NCI-H345 (cell line): ENCODE measurements at places on chromosomes 7 and 10.

- DNase-seq = no peak
Measured at GRCh38 chr7:99195867-99196266, 12.0 kb downstream of the KPNA7 start.

DNA sequence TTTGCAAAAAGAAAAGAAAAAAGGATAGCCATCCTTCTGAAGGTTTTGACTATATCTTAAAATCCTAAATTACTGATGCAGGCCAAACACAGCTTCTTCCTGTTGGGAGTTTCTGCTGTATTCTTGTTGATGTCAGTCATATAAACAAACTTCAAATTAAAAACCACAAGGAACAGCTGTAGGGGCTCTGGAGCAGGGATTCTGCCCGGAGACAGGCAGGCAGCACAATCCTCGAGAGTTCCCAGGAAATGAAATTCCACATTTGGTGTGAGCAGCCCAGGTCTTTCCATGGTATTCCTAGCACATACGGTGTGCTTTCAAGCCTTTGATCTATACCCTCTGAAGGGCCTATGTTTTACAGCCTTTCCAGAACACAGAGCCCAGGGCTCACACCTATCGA is 43.2 kb downstream of the INSYN2A start:
- no peak for DNase-seq

DNA sequence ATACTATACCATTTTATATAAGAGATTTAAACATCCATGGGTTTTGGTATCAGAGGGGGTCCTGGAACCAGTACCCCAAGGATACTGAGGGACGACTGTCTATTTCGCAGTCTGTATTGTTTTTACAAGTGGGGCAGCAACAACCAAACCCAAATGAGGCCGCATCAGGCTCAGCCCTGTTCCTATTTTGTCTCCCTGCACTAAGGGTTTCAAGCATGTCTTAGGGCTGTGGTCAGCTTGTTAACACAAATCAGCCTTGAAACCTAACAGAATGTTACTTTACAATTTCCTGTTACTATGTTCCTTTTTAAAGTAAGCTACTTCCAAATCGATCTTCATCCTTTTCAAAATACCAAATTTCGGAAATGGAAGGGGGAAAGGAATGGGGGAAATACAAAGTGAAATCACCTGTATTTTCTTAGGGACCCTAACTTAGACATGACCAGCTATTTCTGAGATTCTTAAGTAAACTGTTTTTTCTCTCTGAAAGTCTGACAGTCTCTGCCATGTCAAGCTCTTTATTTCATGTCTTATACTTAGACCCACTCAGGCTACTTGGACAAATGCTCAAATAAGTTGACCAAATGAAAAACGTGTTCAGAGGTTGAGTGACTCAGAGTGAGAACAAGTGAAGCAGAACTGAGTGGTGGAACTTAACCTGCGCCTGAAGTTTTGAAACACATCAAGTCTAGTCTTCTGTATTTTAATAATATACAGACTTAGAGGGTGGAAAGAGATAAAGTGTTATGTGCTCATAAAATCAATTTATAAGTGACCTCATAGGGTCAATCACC is 75.8 kb downstream of the C1GALT1 start:
- no peak for DNase-seq

- DNase-seq = peak; percentile 53
Measured at GRCh38 chr10:18607503-18608378, 43.6 kb downstream of the NSUN6 start.

DNA sequence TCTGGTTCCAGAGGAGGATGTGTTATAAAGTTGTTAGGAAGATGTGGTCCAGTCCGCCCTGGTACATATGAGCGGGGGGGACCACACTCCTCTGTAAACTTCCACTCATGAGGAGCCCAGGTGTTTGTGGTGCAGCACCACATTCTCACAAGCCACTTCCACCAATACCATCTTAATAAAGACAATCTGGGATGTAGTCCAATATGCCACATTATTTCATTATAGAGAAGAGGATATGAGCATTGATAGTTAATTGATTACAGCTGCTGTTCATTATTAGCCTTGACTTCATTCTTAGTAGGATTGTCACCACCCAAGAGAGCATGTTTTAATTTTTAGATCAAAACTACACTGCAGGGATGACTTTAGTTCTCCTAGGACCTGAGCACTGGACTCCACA is 40.5 kb downstream of the ERCC6 start:
- DNase-seq = no peak

GRCh38 chr10:20181434-20181833 is 365.2 kb downstream of the PLXDC2 start:
- no peak for DNase-seq

DNA sequence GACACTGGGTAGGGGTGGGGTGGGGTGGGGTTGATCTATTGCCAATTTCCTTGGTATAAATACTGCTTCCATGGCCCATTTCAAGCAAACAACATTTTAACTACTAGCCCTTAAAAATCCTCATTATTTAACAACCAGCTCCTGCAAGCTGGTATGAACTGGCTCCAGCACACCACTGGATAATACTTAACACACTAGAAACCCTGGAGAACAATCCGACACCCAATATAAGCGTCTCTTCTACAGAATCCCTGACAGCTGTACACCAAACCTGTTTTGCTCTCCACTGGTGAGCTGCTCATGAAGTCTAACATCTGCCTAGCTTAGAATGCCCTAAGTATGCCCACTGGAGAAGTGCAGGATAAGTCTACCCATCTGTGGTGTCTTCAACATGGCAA is 116.8 kb downstream of the HIPK2 start:
- no peak for DNase-seq

DNA sequence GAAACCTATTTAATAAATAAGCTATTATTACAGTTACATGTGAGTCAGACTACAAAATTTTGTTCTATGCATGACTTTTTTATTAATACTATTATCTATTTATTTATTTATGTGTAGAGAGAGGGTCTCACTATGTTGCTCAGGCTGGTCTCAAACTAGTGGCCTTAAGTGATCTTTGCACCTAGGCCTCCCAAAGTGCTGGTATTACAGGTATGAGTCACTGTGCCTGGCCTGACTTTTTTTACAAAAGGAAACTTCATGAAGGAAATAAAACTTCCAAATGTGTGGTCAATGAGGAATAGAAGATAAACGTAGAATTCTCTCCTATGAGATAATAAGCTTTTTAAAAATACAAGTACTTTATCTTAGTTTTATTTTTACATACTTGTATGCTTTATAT is 19.0 kb downstream of the COL28A1 start:
- DNase-seq = no peak

DNA sequence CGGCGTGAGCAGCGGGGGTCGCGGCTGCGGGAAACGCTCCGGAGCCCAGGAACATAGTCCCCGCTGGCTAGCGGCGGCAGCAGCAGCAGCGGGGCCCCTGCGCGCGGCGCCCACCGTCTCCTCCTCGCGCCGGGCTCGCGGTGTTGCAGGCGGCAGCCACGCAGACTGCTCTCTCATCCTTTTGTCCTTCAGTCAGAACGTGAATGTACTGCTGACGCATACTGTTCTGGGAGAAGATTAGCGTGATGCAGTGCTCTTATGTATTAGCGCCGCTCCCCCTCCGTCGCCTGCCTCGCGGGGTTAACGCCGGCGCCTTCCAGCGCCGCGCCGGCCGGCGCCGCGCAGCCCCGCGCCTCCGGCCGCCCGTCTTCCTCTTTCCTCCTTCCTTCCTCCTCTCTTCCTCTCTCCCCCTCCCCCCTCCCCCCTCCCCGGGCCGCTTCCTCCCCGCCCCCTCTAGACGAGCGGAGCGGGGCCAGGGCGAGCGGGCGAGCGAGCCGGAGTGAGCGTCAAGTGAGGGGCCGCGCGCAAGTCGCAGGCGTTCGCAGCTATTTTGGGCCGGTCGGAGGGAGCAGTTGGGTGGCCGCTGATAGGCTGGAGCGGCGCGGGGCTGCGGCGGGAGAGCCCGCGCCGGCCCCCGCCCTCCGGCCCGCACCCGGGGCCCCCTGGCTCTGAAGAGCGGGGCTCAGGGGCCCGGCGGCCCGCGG is 816 bp upstream of the LRRC4 start:
- peak; percentile 42 for DNase-seq

GRCh38 chr10:72889391-72889831 is 4.1 kb upstream of the OIT3 start:
- DNase-seq = peak; percentile 96

- no peak for DNase-seq
Measured at GRCh38 chr7:13093160-13093559, 405.7 kb downstream of the ARL4A start.

GRCh38 chr7:137768366-137768765 is 78.4 kb downstream of the DGKI start:
- DNase-seq = no peak

DNA sequence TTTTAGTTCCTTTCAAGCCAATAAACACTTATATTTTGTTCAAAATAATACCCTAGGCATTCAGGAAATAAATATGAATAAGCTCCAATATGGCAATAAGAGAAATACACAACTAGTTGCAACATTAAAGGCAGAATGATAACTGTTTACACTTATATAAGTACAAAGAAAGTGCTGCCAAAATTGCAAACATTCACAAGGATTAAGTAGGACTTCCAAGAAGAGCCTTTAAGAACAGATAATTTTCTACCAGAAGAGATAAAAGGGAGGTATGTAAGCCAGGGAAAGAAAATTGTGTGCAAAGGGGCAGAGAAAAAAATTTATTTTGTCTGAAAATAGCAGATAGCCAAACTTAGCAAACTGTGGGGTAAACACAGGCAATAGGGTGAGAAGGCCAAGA is 83.8 kb downstream of the CTNNA3 start:
- DNase-seq = no peak

GRCh38 chr10:33143160-33143728 is 185.2 kb upstream of the ITGB1 start:
- no peak for DNase-seq

DNA sequence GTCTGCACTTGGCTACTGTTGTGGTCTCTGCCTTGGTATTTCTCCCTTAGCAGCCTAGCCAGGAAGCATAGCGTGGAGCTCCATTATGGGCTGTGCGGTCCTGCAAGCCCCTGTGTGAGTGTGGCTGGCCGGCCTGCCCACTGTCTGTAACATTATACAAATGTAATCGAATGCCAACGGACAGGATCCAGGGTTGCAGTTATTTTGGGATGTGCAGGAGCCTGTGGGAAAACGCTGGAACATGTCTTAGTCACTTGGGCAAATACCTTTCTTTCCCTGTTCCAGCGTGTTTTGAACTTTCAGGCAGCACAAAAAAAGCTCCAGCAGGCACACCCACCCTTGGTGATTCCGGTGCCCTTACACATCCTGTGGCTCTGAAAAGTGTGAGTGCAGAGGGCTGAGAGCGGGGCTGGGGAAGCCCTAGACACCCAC is 29.5 kb downstream of the BAG3 start:
- DNase-seq = no peak

DNA sequence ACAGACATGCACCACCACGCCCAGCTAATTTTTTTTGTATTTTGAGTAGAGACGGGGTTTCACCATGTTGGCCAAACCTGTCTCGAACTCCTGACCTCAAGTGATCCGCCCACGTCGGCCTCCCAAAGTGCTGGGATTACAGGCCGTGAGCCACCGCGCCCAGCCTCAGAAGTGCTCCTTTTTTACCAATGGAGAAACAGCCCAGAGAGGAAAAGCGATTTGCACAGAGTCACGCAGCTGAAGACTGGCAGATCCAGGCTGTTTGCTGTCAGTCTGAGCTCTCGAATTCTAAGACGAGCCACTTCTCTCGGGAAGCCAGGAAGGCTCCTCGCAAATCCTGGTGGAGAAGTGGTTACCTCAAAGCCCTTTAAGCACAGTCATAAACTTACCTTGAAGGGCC is 57.4 kb upstream of the SDK1 start:
- DNase-seq = no peak

DNA sequence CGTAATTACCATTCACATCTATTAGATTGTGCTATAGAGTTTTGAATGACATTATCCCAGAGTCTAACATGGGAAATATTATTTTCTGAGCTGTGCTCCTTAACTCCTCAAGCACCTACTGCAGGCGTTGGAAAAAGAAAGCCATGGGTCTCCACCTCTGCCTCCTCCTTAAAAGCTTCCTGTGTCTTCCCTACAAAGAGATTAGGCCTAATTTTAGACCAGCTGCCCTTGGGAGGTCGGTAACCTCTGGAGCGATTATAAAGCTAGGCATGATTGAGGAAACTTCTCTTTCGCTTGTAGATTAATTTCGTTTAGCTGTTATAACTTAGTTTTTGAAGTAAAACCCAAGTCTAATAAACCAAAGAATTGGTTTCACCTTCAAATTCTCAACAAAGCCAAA is 75.2 kb downstream of the PLXDC2 start:
- no peak for DNase-seq

- DNase-seq = no peak
Measured at GRCh38 chr10:116848032-116848943, 1.0 kb upstream of the ENO4 start.

DNA sequence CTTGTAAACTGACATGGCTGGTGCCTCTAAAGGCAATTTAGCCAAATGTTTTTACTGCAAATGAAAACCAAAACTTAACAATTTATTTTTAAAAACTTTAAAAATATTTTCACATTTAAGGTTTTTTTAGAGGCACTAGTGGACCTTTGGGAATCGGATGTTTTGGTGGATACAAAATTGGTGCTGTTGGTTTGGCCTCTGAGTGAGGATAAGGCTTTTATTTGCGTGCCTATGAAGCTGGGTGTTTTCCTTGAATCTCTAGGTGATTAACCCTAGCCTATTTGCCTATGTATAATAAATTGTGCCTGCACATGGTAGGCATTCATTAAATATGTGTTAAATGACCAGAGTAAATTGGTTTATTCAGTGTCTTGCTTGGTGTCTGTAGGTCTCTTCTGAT is 2.9 kb upstream of the SGCE start:
- no peak for DNase-seq

GRCh38 chr10:77713521-77714280 is 76.1 kb upstream of the KCNMA1 start:
- DNase-seq = no peak

- no peak for DNase-seq
Measured at GRCh38 chr7:55185321-55185802, 166.5 kb downstream of the EGFR start.

DNA sequence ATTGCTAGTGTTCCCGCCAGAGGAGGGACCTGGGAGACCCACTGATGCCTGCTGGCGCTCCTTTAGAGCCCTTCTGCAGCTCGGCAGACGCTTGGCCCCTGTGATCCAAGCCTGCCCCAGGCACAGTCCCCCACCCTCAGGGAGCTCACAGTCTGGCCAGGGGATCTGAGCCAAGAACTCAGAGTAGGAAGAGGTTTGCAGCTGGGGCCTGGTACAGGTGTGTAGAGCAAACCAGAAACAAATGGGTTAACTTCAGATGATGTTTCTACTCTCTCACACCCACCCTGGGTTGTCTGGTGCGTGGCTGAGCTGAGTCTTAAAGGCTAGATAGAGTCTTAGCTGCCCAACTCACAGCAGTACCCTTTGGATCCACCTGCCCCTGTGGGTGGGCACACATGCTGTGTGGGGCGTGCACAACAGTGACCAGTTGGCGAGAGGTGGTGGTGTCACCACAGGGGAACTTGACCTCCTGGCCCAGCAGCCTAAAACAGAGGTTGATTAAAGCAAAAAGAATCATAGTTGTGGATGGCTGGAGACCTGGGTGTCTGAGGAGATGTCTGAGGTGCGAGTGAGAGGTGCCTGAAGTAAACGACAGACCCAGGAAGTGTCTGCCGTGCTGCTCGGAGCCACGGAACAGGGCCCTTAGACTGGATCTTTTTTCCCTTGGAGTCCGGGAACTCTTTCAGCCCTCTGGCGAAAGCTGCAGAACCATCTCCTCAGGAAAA is 31.2 kb upstream of the SRGN start:
- DNase-seq = no peak
